ENCODE measurements at places on chromosomes 4 and X.

DNA sequence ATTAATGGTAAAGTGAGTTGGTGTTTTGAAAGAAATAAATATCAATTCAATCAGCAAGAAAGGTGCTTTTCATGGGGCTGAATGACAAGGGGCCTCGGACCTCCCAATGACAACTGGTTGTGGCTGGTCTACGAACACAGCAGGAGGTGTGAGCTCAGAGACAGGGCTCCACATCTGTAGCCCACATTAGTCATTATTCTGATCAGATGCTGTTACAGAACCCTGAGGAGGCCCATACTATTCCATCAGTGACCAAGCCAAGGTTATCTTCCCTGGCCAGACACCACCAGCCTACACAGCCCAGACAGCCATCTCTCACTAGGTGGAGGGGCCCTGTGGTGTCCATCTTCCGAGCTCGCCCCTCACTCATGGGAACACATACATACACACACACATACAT is 168.8 kb downstream of the SH3KBP1 start:
- DNase-seq, result no peak

DNA sequence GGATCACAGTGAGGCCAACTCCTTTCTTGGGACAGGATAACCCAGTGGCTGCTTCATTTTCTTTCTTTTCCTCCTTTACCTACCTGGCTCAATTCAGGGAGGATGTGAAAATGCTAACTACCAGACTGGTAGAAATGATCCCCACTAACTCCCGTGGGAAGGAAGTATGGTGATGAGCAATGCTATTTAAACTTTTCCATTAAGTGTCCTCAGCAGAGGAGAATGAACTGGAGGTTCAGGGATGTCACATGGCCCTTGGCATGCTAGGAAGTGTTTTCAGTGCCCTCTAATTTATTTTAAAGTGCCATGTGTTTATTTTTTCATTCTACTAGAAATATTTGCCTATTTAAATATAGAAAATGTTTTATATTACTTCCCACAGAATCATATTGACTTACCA is 363.9 kb downstream of the PPP3CA start:
- DNase-seq, result no peak

- DNase-seq, result no peak
Observed at GRCh38 chr4:12924253-12924652, 559.9 kb downstream of the RAB28 start.

- no peak for DNase-seq
Observed at GRCh38 chr4:52641854-52642563, 17.1 kb downstream of the USP46 start.

DNA sequence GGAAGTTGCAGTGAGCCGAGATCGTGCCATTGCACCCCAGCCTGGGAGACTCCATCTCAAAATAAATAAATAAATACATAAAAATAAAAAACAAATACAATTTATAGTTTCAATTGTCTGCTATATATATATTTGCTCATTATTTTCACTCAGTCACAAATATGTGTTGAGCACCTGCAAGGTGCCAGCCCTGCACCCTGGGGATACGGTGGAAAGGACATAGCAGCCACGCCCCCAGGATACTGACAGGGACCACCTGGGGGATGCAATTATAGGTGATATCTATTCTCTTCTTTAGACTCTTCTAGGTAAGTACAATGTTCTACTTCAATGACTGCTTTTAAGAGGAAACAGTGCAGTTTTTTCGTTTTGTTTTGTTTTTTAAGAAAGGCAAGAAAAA is 85.0 kb downstream of the JAKMIP1 start:
- DNase-seq, result no peak

- no peak for DNase-seq
Observed at GRCh38 chrX:3393581-3394111, 47.2 kb upstream of the MXRA5 start.

GRCh38 chrX:20455001-20455400 is 188.3 kb upstream of the RPS6KA3 start:
- no peak for DNase-seq

DNA sequence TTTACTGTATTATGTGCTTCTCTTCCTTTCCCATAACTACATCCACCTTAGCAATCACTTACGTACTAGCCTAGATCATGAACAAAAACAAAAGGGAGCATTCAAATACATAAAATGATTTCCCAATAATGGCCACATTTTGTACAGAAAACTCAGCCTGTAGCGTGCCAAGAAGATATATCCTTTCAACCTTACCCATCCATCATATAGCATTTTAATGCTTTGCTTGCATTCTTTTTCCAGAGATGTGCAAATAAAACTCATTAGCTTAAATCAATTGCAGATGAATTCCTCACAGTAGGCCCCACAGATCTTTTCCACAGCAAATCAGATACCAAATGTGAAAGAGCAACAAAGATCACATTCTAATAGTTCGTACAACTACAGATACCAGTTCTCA is 20.8 kb downstream of the GRSF1 start:
- no peak for DNase-seq

DNA sequence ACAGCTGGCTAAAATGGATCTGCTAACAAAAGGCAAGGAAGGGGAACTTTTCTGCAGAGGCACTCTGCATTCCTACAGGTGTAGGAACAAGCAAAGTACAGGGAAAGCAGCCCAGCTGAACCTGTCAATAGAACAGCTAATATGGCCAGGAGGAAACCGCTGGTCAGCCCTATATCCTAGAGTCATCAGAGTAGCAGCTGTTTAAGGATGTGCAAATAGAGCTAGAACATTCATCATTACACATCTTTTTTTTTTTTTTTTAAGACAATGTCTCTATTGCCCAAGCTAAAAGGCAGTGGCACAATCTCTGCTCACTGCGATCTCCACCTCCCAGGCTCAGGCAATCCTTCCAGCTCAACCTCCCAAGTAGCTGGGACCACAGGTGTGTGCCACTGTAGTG is 163.0 kb downstream of the BTC start:
- no peak for DNase-seq

- DNase-seq, result no peak
Observed at GRCh38 chr4:10949039-10949733, 264.6 kb upstream of the CLNK start.

GRCh38 chr4:151197247-151197646 is 79.7 kb upstream of the PRSS48 start:
- DNase-seq, result no peak

GRCh38 chr4:59535541-59535940 is 1664.6 kb upstream of the ADGRL3 start:
- no peak for DNase-seq

DNA sequence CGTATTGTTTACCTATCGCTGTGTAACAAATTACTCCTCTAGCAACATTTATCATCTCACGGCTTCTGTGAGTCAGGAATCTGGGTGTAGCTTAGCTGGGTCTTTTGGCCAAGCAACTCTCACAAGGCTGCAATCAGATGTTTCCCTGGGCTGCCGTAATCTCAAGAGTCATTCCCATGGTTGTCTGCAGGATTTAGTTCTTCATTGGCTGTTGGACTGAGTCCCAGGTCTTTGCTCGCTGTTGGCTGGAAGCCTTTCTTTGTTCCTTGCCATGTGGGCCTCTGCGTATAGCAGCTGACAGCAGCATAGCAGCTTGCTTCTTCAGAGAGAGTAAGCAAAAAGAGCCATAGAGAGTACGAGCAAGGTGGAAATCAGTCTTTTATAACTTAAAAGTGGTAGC is 16.8 kb downstream of the POLR2B start:
- no peak for DNase-seq

- DNase-seq, result no peak
Observed at GRCh38 chrX:121032531-121032930, 14.9 kb upstream of the GLUD2 start.

GRCh38 chrX:17375367-17375636 is 302 bp downstream of the NHS start:
- no peak for DNase-seq

DNA sequence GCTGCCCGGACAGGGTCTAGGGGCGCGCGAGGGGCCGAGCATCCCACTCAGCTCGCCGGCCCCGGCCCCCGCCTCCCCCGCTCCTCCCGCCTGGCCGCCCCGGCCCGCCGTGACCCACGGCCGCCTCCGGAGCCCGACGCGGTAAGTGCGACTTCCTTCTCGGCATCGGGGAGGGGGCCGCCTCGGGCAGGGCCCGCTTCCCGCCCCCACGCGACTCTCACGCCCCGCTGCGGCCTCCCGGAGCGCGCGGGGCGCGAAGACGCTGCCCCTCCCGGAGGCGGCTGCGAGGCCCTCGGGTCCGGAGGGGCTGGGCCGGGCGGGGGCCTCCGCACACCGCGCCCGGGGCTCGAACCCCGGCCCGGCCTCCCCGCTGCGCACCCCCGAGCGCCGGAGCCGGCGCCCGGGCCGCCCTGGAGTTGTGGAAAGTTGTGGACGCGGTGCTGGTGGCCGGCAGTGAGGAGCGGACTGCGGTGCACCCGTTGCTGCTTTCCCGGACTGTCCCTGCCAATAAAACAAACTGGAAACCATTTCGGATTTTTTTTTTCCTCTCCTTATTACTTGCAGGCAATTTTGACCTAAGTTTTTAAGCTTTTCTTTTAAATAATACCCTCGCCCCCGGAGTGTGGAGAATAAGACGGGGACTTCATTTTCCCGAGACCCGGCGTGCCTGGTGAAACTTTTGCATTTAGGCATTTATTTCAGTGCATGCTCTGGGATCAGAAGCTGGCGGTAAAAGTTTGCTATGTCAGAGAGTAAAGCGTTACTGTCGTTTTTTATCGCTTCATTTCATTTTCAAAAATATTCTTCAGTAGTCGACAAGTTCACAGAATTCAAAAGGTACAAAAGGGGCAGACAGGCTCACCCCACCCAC is 13.0 kb upstream of the TMEM156 start:
- DNase-seq, result no peak

DNA sequence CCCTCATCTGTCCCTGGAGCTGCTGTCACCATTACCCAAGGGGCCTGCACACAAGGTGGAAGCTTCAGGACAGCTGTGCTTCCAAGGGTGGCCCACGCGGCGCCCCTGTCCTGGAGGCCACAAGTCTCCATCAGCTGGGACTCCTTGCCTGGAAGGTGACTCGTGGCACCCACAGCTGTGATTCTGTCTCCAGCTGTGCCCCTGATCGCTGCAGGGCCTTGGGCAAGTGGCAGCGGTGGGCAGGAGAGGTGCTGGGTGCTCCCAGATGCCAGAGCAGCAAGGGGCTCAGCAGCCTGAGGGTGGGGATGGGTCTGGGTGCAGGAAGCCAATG is 9.0 kb upstream of the DUSP9 start:
- DNase-seq, result no peak

Measured in CD4-positive, alpha-beta T cell (primary cell).